ENCODE measurements at places on chromosomes 13 and 19.

- no peak for DNase-seq
These were observed 6.7 kb upstream of the DCUN1D2 start for GRCh38 chr13:113497217-113497616.

DNA sequence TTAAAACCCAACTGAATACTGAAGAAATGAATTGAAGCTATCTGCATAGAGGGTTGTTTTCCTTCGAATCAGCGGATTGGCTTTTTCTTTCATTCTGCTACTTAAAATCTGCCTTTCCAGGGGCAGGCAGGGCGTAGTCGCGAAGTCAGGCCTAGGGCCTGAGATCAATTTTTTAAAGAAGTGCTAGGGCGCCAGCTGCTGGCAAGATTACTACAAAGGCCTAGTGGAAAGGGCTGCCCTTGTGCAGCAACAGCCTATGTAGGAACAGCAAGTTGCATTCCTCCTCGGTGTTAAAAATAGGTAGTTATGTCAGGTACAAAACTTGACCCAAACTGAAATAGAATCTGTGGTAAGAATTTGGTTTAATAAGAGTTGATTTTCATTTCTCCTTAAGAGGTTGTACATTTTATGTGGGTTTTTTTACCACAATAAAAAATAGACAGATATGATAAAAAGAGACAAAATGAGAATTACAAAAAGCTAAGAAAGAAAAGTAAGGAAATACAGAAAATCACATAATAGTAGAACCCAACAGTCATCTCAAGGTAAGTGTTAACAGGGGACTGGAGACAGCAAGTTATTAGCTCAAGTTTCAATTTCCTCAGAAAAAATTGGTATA is 9.5 kb upstream of the URAD start:
- DNase-seq, result no peak

- no peak for DNase-seq
These were observed 110.9 kb upstream of the FRY start for GRCh38 chr13:31920727-31921100.

GRCh38 chr13:75993823-75994222 is 357.7 kb downstream of the LMO7 start:
- DNase-seq, result no peak

GRCh38 chr19:10625003-10625761 is at the start of gene SLC44A2:
SLC44A2 (plus strand) TSS chr19:10625553; CDS start chr19:10625634, 81 bp downstream.
- no peak for DNase-seq

- no peak for DNase-seq
These were observed 34.3 kb downstream of the ATP4B start for GRCh38 chr13:113623491-113624234.

All from activated naive CD4-positive, alpha-beta T cell treated with anti-CD3 and anti-CD28 coated beads, Interleukin-2, amount 50 U/mL, for 16 hours (primary cell).